Right renal cortex interstitium (tissue), 3 donors: ENCODE measurements at places on chromosomes 12 and 14. TPM values are rescaled to one million over a fixed set of nuclear protein-coding genes. Genes with fewer than 3 reads are reported as not detected.

Gene TAS2R8
- not detected for polyA plus RNA-seq

Gene CRIP1
- polyA plus RNA-seq, result 28.8 TPM

Gene ANO4
- 0.54 TPM for polyA plus RNA-seq

DNA sequence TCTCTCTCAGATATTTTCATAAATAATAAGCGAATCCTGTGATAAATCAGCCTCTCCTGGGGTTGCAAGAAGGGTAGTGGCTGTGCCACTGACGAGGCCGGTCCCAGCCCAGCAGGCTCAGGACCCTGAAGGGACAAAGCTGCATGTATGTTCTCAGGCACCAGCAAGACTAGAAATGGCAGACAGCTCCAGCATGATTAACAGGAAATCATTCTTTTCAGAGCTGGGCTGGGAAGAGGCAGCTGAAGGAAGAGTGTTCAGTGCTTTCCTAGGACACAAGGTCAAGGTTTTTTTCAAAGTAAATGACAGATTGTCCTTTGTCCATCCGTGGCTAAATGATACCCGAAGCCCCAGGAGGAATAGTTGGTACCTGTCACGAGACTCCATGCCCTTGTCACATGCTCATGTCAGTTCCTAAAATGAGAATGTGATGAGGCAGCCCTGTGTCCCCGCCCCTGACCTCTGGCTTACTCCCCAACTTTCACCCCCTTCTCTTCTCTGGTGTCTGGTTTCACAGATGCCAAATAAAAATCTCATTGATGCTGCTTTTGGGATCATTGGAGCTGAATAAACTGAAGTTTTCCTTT is 65.1 kb downstream of the PPP1R36 start:
- no peak for DNase-seq

DNA sequence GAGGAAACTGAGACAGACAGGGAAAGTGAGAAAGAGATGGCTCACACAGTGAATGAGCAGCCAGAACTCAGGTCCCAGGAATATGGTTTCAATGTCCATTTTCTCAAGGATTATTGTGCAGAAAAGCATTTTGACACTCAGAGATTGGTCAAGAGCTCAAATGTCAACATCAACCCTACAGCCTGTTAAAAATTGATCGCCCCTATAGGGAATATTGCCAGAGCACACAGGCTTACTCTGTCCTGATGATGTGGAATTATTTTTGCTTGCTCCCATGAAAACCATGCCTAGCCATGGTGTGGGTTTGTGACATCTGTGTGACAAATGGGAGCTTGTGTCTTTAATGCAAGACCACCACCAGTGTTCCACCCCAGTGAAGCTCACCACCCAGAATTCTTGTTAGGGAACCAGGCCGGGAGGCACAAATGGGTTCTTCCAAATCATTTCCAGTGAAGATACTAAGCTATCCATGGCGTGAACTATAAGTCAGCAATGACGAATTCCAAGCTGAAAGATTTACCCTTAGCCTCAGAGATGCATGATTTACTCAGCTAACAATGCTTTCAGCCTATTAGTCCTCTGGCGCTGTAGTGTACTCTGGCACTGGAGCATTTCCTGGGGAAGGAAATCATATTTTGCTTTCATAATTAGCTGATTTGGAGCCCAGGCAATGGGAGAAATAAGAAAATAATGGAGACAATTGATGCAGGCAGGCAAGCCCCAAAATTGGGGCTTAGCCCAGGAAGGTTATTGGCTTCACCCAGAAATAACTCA is 1188.2 kb upstream of the TMEM132C start:
- no peak for DNase-seq

- no peak for DNase-seq
Measured at GRCh38 chr12:22335794-22336166, 1.3 kb upstream of the ST8SIA1 start.

GRCh38 chr12:93011100-93011499 is 82.0 kb upstream of the EEA1 start:
- DNase-seq, result no peak

DNA sequence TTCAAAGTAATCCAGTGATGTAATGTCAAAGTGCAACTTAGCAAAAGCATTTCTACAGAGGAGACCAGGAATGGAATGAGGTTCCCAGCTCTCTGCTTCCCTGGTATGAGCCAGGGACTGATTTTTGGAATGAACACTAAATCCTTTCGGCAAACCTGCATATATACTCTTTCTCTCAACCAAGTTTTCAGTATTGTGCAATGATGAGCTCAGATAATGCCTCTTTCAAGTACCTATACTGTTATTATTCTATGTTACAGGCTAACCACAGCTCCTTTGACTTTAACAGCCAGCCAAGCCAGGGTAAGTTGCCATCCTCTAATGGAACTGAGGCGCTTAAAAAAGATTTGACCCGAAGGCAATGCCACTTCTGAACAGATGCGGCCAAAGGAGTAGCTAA is 104.9 kb upstream of the FSCB start:
- no peak for DNase-seq

DNA sequence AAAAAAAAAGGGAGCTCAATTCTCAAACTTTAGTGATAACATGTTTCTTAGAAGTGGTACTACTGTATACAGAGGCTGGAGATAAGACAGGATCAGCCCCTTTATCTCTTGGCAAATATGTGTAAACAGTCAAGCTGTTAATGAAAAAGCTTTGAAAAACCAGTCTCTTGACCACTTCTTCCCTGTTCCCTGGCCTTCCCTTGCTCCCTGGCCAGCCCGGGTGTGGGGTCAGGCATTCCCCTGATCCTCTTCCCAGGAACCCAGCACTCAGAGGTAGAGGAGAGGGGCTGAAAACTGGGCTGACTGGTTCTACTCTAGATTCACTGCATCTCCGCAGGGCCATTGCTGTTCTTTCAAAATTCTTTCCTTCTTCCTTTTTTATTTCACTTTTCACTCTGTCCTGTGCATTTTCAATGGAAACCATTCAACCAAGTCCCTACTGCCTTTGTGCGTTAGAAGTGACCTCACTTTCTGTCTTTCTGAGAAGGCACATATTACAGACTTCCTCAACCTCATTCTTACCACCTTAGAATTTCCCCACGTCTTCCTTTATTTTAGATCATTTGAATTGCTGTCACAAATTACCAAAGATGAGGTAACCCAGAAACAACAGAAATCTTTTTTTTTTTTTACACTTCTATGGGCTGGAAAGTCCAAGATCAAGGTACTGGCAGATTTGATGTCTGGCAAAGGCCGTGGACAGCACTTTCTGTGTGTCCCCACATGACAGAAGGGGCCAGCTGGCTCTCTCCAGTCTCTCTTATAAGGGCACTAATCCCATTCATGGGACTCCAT is 5.7 kb downstream of the GNG2 start:
- no peak for DNase-seq

- DNase-seq, result no peak
Measured at GRCh38 chr12:45509187-45509586, 220.3 kb upstream of the ARID2 start.

- no peak for DNase-seq
Measured at GRCh38 chr14:70721542-70721941, 79.8 kb downstream of the TTC9 start.

DNA sequence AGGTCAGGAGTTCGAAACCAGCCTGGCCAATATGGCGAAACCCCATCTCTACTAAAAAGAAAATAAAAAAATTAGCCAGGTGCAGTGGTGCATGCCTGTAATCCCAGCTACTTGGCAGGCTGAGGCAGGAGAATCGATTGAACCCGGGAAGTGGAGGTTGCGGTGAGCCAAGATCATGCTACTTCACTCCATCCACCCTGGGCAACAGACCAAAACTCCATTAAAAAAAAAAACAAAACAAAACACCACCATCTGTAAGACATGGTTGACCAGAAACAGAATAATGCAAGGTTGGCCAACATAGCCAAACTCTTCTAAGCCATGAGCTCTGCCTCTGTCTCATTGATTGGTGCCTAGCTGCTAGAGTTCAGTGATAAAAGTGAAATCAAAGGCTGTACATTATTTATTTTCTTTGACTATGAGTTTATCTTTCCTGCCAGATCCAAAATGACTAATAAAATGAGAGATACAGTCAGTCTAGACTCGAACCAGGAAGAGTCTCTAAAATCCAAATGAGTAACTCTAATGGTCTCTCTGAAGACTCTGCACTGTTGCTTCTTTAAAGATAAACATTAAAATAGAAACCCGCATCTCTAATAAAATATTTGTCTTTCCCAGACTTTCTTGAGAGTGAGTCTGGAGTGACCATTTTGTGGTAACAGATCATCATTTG is 404.7 kb downstream of the DAD1 start:
- DNase-seq, result no peak

GRCh38 chr12:53952871-53953734 is 1.6 kb upstream of the HOXC12 start:
- no peak for DNase-seq

GRCh38 chr12:69884386-69884785 is 59.4 kb downstream of the MYRFL start:
- DNase-seq, result no peak
